D721Med (cell line): ENCODE measurements at places on chromosomes 6 and 20.

DNA sequence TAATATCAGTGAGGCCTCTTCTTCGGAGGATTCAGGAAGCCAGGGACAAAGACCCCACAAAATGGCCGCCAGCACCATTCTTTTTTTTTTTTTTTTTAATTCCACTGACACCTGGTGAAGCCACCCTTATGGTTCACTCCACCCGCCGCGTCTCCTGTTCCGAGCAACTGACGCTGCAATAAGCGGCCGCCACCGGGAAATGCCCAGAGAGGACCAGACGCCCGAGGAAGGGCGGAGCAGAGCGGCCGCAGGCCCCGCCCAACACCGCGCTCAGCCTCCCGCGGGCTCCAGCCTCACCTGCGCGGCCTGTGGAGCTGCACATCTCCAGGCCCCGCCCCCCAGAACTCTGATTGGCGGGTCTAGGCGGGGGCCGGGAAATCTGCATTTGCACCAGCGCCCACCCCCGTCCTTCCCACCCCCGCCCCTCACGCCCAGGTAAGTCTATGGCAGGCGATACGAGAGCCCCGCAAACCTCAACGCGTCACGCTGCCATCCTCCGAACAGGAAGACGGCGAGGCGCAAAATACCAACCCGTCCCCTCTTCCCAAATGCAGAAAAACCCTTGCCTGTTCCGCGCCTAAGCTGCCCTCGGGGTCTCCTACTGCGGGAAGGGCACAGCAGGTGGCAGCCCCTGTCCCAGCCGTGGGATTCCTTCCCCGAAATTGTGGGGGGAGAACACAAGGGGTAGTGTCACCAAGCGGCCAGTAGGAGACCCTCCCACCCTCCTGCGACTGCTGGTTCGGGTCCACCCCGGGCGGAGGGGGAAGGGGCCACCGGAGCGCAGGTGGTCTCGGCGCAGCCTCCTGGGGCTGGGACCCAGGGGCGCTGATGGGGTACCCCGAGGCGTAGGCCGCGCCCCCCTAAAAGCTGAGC lies 960 bp downstream of the ATP9A start:
- peak; percentile 63 for DNase-seq

GRCh38 chr6:168016721-168017525 lies 19.5 kb downstream of the KIF25 start:
- DNase-seq, result no peak

DNA sequence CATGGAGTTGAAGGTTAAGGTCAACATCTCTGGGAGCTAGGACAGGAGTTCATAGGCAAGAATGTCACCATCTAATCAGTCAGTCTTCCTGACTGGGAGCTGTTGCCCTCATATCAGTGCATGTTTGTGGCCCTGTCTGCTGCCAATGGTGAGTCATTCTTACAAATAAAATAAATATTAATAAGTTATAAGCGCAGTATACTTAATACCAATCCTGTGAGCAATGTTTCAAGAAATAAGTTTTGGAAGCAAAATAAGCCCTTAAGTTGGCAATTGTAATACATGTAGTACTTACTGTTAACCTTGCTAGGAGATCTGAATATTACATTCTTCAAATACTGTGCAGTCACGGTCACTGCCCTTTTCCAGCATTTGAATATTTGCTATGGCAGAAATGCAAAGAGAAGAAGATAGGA lies 20.2 kb upstream of the MDGA1 start:
- DNase-seq, result no peak

DNA sequence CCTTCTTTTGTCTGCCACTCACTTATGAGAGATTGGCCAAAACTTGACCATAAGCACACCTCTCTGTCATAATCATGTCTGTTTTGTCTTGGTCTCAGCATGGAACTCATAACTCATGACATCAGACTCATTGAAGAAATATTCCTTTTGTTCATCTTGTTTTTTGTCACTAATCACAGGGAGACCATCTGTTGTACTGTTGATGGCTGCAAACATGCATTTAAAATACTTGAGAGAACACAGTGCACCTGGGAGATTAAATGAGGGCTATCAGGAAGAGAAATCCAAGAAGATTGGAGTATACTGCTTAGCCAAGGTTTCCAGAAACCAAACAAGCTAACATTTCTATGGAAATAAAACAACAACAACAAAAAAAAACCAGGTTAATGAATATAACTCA lies 689.7 kb downstream of the EPM2A start:
- no peak for DNase-seq

GRCh38 chr6:72933233-72933632 lies 292.1 kb downstream of the KHDC1L start:
- peak; percentile 11 for DNase-seq
